ENCODE measurements at places on chromosomes 12 and 14.

DNA sequence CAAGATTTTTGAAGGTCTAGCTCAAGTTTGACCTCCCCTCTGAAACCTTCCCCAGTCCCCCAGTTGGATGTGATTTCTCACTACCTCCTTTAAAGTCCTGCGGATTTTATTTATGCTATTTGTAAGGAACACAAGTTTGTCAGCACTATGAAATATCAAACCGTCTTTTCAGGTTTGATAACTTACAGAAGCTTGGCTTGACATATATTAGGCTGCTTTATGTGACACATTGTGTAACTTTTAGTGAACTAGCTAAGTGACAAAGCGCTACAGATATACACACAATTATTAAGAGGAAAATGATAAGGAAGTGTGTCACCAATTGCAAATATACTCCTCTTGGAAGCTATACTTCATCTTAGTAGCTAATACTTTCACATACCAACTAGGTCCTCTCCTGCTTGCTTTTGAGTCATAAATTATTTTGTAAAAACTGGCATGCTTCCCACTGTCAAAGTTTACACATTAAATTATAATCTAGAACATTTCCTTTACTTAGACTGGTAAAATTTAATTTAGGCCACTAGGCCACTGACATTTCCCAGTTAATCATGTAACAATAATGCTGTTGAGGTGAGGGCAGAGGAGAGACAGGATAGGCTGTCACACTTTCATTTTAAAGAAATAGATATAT, 149.5 kb downstream of the TMTC3 start:
- no peak for DNase-seq

DNA sequence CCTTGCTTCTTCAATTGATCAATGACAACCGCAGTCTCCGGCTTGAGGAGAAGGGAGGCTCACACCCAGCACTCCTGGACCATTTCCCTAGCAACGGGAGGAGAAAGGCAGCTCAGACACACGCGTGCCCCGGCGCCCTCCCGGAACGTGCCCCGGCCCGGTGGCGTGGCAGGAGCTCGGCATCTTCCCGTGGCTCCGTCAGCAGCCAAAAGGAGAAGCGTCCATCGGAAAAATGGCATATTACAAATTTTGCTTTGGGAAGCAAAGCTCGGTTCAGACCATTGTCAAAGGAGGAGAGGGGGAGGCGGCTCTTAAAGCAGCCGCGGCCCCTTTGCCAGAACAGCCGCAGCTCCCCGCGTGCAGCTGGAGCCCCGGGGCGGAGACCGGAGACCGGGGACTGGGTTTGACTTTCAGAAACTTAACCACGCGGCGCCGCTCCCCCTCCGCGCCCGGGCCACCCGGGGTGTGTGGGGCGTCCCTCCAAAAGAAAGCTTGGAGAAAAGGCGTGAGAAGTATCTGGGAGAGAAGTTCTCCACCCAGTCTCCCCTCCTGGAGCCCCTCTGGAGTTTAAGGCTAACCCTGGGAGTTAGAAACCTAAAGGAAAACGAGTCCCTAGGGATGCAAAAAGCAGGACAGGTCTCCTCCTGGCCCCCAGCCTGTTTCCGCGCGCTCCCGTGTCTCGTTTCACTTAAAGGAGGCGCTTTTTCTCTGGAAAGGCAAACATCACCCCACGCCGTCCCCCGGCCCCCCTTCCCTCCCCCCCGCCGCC, 545 bp downstream of the PPFIA2 start:
- DNase-seq: peak; percentile 11

DNA sequence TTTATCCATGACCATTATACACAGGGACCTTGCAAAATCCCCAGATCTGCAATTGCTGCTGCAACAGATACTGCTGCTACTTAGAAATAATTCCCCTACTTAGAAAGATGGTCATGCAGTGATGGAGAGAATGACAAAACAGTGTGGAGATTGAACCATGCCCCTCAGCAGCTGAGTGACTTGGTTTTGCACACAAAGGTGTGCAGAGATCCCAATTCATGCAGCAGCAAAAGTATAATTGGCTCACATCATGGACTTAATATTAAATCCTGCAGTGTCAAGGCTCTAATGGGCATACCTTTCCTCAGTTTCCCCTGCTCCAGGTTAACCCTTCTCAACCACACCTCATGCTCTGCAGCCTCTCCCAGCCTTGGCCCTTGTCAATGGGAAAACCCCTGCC, 3.0 kb upstream of the KRT78 start:
- DNase-seq: no peak

GRCh38 chr12:61902403-61902802, 357.8 kb upstream of the USP15 start:
- DNase-seq: no peak

DNA sequence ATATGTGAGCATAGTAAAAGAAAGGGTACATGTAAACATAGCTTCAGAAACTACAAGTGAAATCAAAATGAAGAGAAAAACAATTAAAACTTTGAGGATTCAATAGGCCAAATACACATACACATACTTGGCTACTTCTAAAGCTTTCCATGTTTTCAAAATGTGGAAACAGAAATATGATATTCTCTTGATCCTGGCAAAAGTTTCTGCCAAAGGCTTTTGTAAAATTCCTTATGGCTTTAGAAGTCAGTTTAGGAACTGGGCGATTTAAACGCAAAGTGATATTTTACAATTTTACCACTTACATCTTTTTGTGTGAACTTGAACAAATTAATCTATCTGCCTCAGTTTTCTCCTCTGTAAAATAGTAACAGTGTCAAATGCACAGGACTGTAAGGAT, 756.4 kb downstream of the C12orf50 start:
- no peak for DNase-seq

DNA sequence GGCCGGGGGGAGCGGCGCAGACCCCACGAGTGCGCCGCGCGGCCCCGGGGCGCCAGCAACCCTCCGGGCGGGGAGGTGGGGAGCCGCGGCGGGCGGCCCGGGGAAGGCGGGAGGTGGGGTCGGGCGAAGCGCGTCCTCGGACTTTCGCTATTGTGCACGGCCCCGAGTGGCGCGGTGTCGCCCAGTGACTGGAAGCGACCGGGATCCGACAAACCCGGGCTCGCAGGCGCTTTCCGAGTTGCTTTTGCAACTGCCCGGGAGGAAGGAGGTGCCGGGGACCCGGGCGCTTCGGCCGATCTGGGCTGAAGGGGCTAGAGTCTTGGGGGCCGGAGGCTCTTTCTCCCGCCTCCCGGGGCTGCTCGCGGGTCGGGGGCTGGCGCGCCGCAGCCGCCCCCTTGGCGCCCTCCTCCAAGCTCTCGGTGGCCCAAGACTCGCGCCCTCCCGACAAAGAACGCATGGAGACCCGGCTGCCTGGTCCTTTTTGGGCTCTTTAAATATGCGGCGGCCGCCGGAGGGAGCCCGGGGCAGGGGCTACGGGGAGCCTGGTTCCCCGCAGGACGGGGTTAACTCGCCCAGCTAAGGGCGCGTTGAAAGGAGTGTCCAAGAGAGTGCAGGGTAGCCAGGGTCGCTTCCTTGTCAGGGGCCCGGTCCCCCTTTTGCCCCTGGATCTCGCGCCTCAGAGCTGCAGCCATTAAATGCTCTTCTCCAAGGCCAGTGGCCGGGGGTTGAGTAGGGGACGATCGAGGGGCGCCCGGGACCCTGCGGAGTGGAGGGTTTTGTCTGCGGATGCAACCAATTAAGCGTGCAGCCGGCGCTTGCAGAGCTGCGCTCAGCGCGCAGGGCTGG, 1.4 kb downstream of the HMGA2 start:
- DNase-seq: peak; percentile 68

DNA sequence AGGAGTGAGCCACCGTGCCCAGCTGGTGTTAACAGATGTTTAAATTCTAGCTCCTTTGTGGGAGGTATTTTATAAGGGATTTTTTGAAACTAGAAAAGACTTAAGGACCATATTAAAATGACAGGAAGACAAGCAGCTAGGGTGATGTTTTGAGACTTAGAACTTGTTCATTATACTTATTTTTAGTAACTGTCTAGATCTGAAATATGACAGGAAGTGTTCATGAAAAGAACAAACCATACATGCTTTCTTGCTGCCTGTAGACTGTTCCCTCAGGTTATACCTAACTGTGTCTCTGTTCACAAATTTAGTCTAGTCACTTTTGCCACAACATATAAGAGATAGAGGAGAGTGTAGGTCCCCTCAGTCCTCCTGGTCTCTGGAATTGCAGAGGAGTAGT, 36.9 kb upstream of the KCNH3 start:
- no peak for DNase-seq

- no peak for DNase-seq
Measured at GRCh38 chr14:90508536-90509254, 111.9 kb downstream of the CALM1 start.

DNA sequence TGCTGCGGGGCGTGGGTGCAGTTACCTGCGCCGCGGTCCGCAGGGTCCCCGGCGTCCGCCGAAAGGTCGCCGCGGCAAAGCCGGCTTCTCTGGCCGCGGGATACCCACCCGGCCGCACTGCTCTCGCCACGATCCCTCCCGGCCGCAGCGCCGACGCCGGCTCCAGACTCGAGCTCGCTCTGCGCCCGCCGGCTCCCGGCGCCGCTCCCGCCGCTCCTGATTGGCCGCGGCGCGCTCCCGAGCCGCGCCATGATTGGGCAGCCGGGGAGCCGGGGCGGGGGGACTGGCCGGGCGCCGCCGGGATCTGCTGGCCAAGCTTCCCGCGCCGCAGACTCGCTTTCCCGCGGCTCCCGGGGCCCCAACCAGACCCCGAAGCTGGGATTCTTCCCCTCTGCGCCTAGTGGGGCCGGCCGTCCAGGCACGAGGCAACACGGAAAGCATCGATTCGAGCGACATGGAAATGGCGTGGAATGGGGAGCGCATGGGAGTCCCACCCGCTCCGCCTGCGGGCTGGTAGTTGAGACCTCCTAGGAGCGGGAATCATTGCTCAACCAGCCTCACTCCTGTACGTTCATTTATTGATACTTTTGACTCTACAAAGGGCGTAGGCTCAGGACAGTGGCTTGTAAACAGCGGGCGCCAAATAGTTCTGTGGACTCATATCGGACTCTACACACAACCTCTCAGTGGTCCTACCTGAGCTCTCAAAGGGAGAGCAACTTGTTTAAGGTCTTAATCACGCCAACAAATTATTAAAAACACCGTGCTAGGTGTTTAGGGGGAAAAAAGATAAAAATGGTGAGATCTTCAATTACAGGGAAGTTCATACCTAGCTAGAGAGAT, 36.4 kb upstream of the STON2 start:
- DNase-seq: peak; percentile 79

DNA sequence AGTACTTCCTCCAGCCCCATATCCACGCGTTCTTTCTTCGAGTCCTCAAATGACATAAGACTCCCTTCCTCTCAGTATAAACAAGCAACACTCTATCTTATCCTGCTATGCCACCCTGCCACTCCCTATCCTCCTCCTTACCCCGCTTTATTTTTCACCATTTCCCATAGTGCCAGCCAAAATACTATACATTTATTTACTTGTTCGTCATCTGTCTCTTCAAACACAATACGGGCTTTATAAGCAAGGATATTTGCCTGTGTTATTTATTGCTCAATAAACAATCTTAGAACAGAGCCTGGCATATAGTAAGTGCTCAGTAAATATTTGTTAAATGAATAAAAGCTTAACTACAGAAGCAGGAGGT, 444.9 kb downstream of the EGLN3 start:
- no peak for DNase-seq

DNA sequence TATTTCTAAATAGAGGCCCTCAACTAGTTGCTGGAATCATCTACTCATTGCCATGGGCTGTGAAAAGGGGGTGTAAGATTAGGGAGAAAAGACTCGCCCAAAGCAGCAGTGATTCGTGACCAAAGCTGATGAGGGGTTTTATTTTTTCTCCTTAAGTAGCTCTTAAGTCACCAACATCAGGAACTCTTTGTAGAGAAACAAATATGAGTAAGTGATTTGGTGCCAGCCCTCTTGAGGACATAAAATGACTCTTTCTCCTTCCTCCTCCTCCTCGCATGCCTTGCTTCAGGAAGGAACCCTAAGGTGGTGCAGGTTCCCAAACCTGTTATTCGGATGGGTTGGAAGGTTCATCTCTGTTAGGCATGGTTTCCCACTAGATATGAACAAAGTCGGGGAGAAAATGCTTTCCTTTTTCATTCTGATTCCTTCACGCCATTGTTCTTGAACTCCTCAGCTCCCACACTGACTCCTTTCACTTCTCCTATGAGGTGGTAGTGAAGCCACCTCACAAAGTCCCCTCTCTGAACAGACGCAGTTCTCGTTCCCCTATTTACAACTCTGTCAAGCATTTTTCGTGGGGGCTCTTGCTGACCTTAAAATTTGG, 113.4 kb downstream of the ETV6 start:
- peak; percentile 87 for DNase-seq

- no peak for DNase-seq
Measured at GRCh38 chr14:74202113-74202512, 37.1 kb upstream of the VSX2 start.

DNA sequence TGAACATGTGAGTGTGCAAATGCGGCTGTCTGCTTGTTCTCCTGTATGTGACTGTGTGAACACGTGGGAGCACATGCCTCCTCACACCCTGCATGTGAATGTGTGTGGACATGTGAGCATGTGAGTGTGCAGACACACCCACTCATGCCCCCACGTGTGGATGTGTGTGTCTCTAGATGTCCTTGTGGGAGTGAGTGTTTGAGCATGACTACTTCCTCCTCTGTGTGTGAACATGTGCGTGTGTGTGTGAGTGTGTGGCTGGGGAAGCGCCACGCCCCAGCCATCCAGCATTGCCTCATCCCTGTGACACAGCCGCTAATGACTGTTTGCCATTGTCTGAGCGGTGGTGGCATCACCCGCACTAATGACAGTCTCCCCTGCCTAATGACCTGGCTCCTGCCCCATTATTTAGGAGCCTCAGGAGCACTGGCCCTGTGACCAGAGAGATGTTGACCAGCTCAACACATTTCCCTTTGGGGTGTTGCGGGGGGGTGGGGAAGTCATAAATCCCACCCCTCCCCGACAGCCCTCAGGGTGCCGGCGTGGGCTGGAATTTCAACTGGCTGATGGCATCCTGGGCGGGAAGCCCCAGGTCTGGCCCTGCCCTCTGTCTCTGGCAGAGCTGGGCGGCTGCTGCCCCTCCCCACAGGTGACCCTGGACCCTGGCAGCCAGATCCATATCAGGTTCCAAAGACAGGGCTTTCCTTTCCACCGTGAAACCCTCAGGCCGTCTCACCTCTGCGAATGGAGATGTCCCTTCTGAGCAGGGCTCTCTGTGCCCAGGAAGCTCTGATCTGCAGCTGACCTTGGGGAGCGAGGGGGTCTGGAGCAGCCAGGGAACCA, 11.5 kb upstream of the KRT80 start:
- DNase-seq: peak; percentile 97

- DNase-seq: no peak
Measured at GRCh38 chr12:54126029-54126695, 62.6 kb downstream of the SMUG1 start.

- DNase-seq: peak; percentile 86
Measured at GRCh38 chr12:113413488-113413939, 8.7 kb upstream of the SDSL start.
